ENCODE measurements at places on chromosomes 3 and 15. TPM values are rescaled to one million over a fixed set of nuclear protein-coding genes. Genes with fewer than 3 reads are reported as not detected.

DNA sequence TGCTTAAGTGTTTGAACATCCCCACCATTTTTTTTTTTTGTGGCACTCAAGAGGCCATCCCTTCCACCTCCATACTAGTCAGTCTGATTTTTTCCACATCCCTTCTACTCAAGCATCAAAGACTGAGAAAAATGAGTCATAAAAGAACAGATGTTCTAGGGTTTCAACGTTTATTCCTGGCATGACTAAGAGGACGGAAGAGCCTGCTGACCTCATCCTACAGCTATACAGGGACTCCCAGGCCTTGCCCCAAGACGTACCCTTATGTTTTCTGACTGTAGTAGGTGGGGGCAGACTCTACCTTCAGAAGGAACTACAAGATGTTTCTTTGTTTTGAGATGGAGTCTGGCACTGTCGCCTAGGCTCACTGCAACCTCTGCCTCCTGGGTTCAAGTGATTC is 3.3 kb upstream of the ITPKA start:
- DNase-seq: peak; percentile 90
- peaks cover 10% of the 10 kb centered on the region for H3K36me3 ChIP-seq
- no peaks in the 10 kb centered on the region for H3K27me3 ChIP-seq
- H3K4me1 ChIP-seq: peaks cover 21% of the 10 kb centered on the region
- H3K27ac ChIP-seq: peak overlapping the region; percentile 21

DNA sequence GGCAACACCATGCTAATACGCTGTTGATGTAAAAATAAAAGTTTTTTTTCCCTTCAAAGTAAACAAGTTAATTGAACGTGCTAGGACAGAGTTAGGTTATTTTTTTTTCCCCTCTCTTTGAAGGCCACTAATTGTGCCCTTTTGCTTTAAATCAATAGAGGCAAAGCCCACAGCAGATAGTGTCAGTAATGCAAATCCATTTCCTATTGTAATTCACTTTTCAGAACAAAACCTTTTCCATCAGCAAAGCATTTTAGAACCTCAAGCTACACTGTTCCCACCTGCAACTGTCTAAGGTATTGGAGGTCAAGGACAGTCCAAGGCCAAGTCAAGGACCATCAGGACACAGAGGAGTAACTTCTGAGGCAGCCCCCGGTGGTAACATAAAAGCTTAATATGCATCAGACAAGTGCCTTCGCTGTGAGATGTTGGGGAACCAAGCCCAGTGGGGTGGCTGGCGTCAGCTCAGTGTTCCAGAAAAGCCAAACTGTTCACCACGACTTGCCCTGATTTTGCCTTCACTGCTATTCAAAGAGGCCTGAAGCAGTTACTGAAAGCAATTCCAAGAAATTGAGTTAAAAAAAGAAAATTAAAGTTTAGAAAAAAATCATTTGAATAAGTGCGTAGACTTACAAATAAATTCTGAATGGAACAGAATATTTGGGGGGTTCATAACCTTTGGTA is 65.8 kb upstream of the ICE2 start:
- no peaks in the 10 kb centered on the region for H3K27me3 ChIP-seq
- H3K36me3 ChIP-seq: no peaks in the 10 kb centered on the region
- no peak for DNase-seq
- no peaks in the 10 kb centered on the region for H3K4me1 ChIP-seq

GRCh38 chr3:114242947-114243346 is 5.6 kb upstream of the ZNF80 start:
- no peaks in the 10 kb centered on the region for H3K4me1 ChIP-seq
- no peak overlapping the region for H3K4me3 ChIP-seq
- no peak overlapping the region for H3K27ac ChIP-seq
- no peaks in the 10 kb centered on the region for H3K36me3 ChIP-seq

- H3K4me1 ChIP-seq: no peaks in the 10 kb centered on the region
- H3K27me3 ChIP-seq: peaks cover 3% of the 10 kb centered on the region
- peak; percentile 7 for DNase-seq
- H3K36me3 ChIP-seq: peaks cover 5% of the 10 kb centered on the region
Observed at GRCh38 chr15:69704229-69704628, 251.6 kb downstream of the RPLP1 start.

DNA sequence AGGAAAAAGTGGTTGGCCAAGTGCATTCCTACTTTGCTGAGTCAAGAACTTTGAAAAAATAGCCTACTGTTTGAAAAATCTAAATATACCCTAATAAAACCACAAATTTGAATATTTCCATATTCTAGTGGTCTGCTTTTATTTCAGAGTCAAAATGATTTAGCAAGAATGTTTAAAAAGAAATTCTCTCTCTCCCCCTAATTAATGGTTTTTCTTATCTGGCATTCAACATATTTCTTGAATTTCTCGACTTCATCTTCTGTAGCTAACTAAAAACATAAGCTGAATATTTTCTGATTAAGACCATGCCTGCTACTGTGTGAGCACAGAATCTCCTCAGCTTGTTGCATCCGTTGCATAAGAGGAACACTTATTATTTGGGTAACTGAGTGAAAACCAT is 563.5 kb upstream of the TBL1XR1 start:
- H3K4me1 ChIP-seq: peaks cover 11% of the 10 kb centered on the region
- no peaks in the 10 kb centered on the region for H3K36me3 ChIP-seq
- DNase-seq: no peak
- H3K27ac ChIP-seq: no peak overlapping the region

GRCh38 chr3:59308684-59309083 is 258.9 kb upstream of the CFAP20DC start:
- peaks cover 5% of the 10 kb centered on the region for H3K4me1 ChIP-seq
- no peak overlapping the region for H3K4me3 ChIP-seq
- H3K27ac ChIP-seq: no peak overlapping the region
- H3K36me3 ChIP-seq: no peaks in the 10 kb centered on the region
- DNase-seq: no peak
- H3K27me3 ChIP-seq: no peaks in the 10 kb centered on the region

GRCh38 chr3:157156837-157157635 is 2.9 kb downstream of the CCNL1 start:
- peak; percentile 34 for DNase-seq
- H3K27me3 ChIP-seq: no peaks in the 10 kb centered on the region
- H3K4me3 ChIP-seq: peak overlapping the region; percentile 97
- peaks cover 90% of the 10 kb centered on the region for H3K36me3 ChIP-seq
- peak overlapping the region; percentile 100 for H3K27ac ChIP-seq

- no peak for DNase-seq
- H3K4me1 ChIP-seq: peaks cover 6% of the 10 kb centered on the region
- no peak overlapping the region for H3K27ac ChIP-seq
- H3K27me3 ChIP-seq: no peaks in the 10 kb centered on the region
- H3K4me3 ChIP-seq: no peak overlapping the region
Observed at GRCh38 chr3:16109929-16110328, 64.6 kb upstream of the GALNT15 start.

DNA sequence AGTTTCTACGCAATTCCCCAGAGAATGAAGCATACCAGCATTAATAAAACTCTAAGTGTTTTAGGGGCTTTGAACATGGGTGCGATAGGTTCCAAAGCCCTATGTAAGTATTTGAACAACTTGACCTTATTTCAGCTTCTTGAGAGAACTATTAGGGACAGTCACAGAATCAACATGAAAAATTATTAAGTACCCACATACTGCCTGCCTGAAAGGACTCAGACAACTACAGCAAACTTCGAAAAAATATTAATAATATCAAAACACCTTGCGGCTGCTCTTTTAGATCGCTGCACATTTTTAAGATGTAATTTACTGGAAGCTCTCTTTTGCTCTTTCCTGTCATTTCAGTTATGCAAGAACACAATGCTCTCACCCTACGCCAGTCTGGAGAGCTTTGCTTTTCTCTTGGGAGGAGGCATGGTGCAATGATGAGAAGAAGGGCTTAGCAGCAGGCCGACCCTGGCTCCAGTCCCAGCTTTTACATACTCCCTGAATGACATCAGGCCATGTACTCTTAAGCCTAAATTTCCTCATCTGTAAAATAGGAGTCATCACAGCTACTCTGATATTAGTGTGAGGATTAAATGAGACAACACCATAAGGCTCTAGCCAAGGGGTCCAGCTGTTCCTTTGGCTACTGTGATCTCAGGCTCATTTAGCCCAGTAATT is 640.7 kb downstream of the FHIT start:
- peak; percentile 98 for DNase-seq
- H3K27ac ChIP-seq: no peak overlapping the region
- no peak overlapping the region for H3K4me3 ChIP-seq
- no peaks in the 10 kb centered on the region for H3K36me3 ChIP-seq
- no peaks in the 10 kb centered on the region for H3K27me3 ChIP-seq

- H3K27ac ChIP-seq: no peak overlapping the region
- no peaks in the 10 kb centered on the region for H3K36me3 ChIP-seq
- peaks cover 28% of the 10 kb centered on the region for H3K27me3 ChIP-seq
- H3K4me1 ChIP-seq: no peaks in the 10 kb centered on the region
- no peak overlapping the region for H3K4me3 ChIP-seq
- DNase-seq: no peak
Observed at GRCh38 chr15:88563638-88564037, 17.2 kb upstream of the DET1 start.

DNA sequence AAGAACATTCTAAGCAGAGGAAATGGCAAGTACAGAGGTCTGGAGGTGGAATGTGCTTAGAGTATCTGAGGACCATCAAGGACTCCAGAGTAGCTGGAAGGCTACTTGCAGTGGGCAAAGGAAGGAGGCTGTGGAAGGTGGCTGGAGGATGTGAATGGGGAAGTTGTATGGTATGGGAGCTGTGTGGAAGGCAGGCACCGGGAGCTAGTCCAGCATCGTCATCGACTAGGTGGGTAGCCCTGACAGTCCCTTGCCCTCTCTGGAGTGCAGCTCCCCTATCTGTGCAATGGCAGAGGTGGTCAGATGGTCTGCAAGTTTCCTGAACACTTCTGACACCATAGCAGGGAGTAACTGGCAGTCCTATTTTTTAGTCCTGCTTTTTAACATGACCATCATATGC is 19.3 kb downstream of the CCDC13 start:
- peaks cover 5% of the 10 kb centered on the region for H3K36me3 ChIP-seq
- H3K27me3 ChIP-seq: no peaks in the 10 kb centered on the region
- H3K27ac ChIP-seq: no peak overlapping the region
- DNase-seq: no peak
- no peaks in the 10 kb centered on the region for H3K4me1 ChIP-seq
- no peak overlapping the region for H3K4me3 ChIP-seq

DNA sequence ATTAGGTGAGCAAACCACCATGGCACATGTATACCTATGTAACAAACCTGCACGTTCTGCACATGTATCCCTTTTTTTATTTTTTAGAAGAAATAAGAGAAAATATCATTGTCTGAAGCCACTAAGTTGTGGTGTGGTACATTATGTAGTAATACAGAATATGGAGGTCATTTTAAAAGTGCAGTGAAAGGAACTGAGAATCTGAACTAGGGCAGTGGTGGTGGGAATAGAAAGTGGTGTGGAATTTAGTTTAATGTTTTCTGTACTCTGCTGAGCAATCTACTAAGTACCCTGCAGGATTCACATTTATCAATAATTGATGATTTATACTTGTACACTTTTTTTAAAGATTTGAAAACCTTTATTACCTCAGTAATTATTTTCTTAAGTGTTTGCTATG is 283.5 kb downstream of the CHL1 start:
- no peak overlapping the region for H3K27ac ChIP-seq
- no peaks in the 10 kb centered on the region for H3K27me3 ChIP-seq
- no peaks in the 10 kb centered on the region for H3K36me3 ChIP-seq
- H3K4me1 ChIP-seq: no peaks in the 10 kb centered on the region
- DNase-seq: no peak

DNA sequence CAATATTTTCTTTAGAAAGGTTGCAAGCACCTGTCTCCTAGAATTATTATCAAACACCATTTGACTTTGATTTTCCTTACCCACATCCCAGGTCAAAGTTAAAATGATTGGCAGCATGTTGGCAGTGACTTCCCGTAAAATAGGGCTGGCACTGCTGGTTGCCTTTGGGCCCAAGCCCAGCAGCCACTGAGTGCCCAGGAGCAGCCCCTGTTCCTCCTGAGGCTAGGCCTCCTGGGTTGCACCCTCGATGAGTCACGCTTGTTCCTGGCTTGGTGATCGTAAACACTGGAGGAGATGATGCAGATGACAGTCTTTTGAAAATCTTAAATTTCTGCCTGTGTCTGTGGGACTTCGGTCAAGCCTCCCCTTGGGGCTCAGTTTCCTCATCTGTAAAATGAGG is 290.0 kb downstream of the TLE3 start:
- peaks cover 43% of the 10 kb centered on the region for H3K4me1 ChIP-seq
- no peaks in the 10 kb centered on the region for H3K36me3 ChIP-seq
- DNase-seq: peak; percentile 92
- H3K27ac ChIP-seq: peak overlapping the region; percentile 69

DNA sequence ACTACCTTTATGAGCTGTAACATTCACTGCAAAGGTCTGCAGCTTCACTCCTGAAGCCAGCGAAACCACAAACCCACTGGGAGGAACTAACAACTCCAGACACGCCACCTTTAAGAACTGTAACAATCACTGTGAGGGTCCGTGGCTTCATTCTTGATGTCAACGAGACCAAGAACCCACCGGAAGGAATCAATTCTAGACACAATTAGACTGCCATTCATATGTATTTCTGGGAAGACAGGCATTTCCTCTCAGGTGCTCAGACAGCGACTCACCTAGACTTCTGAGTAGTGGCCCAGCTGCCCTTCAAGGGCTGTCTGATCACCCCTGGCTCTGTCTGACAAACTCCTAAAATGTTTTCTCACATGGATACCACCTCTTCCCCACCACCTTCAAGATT is 506.8 kb downstream of the PDCD6IP start:
- no peaks in the 10 kb centered on the region for H3K27me3 ChIP-seq
- DNase-seq: no peak
- H3K27ac ChIP-seq: no peak overlapping the region
- no peaks in the 10 kb centered on the region for H3K36me3 ChIP-seq
- no peaks in the 10 kb centered on the region for H3K4me1 ChIP-seq

Gene IFT80
- total RNA-seq: 22.6 TPM

Gene PLSCR2
- total RNA-seq: not detected

Gene FGF7
- 0.05 TPM for total RNA-seq

Gene STX19
- total RNA-seq: not detected

All from MCF 10A (cell line).